ENCODE measurements at places on chromosomes 4 and X.

DNA sequence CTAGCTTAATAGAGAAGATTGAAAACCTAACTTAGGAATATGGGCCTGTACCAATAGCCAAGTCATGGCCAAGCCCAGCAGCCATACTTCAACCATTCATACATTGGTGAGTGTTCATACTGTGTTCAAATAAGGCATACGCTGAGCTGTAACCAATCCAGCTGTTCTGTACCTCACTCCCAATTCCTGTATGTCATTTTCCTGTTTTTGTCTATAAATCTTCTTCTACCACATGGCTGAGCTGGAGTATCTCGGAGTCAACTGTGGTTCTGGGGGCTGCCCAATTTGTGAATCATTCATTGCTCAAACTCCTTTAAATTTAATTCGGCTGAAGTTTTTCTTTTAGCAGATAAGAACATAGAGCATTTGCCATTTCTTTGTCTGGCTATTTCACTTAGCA, 195.3 kb upstream of the ANKRD50 start:
- no peak for DNase-seq

DNA sequence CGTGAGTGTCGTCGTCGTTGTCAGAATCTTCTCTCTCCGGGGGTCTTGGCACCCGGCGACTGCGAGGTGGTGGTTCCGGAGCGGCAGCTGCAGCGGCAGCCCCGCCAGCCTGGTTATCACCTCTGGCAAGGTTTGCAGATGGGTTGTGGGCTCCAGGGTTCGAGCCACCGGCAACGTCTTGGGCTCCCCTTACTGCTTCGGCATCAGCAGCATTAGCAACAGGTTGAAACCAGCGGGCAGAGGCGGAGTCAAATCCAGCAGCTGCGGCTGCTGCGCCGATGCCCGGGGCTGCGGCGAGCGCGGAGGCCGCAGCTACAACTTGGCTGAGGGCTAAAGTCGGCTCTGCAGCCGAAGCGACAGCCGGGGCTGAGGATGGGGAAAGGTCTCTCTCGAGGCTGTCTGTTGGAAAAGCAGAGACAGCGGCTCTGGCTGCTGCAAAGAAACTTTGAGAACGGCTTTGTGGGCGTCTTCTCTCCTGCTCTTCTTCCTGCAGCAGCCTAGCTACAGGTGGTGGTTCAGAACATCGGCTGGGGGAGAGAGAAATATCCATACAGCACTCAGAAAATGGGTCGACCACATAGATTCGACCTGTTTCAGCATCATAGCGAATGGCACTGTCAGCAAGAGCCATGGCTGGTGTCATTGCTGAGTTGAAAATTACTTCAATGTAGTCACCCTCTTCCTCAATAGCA, 3.6 kb downstream of the IRS4 start:
- DNase-seq: no peak

DNA sequence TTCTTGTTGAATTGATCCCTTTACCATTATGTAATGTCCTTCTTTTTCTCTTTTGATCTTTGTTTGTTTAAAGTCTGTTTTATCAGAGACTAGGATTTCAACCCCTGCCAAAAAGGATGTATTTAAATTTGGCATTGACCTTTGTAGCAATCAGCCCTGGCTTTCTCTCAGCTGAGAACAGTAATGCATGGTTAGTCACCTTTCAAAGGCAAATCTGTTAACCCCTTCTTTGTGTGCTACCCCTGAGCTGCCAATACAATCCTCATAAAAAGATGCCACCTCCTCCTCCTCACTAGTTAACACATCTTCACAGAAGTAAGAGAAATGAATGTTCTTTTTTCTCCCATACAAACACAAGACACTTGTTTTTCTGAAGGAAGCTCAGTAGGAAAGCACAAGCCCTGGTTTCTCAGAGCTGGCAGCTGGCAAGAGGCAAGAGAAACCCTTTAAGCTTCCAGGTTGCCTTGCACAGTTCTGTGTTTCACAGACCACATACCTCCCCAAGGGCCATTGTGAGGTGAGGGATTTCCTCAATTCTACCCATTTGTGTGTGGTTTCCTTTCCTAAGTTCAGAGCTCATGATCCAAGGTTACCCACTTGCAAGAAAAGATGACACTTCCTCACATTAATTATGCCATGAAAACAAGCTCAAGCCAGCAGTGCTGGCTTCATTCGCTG, 122.6 kb downstream of the RCHY1 start:
- no peak for DNase-seq

GRCh38 chr4:145681956-145682355, 2.0 kb downstream of the C4orf51 start:
- DNase-seq: no peak

DNA sequence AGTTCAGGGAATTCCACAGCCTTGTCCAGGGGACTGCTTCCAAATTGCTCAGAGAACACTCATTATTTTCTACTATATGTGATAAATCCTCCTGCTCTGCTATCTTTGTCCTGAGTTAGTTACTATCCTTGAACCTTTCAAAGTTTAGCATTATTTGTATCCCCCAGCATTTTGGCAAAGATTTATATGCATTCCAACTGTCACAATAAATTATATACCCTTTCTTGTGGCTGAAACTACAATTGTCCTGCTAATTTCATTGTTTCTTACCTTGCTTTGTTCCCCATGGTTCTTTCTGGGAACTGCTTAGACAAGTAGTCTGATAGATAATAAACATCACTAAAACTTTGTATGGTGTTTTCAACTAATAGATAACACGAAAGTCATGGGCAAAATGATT, 40.5 kb downstream of the TECRL start:
- no peak for DNase-seq

- DNase-seq: no peak
Observed at GRCh38 chr4:40244606-40245005, 47.8 kb downstream of the RHOH start.

GRCh38 chr4:8422327-8422726, 18.2 kb downstream of the ACOX3 start:
- DNase-seq: no peak

GRCh38 chr4:118770741-118771187, 65.2 kb downstream of the SEC24D start:
- DNase-seq: no peak

DNA sequence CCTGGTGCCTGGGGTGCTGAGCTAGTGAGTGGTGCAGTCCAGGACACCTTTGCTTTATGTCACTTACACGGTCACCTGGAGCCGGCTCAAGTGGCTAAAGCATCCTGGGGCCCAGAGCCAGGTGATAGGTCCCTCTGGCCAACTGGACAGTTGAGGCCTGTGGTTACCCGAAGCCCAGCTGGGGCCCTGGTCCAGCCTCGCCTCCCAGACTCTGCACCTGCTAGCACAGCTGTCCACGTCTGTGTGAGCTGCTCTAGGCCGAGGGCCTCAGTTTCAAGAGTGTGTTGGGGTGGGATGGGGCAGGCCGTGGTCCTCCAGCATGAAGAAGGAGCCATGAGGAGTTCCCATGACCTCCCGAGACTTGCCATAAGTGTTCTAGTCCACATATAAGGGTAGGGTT, 7.7 kb upstream of the ADD1 start:
- DNase-seq: no peak

DNA sequence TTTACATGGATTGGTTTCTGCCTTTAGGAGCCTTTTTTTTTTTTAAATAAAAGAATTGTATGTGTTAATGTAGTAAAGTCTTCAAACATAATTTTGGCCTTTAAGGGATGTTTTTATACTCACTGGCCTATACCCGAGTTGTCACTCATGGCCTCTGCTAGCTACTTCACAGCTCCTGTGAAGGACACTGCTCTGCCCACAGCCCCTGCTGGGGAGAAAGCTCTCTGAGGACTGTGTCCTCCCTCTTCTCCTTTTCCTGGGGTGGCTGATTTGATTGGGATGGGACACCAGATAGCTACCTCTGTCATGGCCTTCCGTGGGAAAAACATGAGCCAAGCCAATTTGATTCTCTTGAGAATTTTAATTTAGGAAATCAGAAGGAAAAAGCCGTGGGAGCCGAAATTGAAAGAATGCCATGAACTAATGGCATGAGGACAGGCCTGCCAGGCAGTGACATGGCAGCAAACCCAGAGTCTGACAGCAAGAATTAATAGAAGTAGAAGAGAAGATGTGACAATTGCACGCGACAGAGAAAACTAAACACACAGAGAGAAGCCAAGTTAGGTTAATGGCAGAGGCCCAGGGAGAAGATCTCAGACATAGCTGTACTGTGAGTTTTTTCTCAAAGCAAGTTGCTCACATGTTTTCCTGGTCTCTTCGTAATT, 81.4 kb downstream of the ARHGAP10 start:
- no peak for DNase-seq

GRCh38 chrX:26783512-26784225, 567.7 kb downstream of the MAGEB5 start:
- peak; percentile 3 for DNase-seq

- DNase-seq: no peak
Observed at GRCh38 chrX:114065577-114066223, 518.2 kb upstream of the HTR2C start.

- no peak for DNase-seq
Observed at GRCh38 chrX:140132937-140133336, 167.6 kb upstream of the CXorf66 start.

GRCh38 chrX:70973221-70973620, 42.3 kb upstream of the SLC7A3 start:
- DNase-seq: no peak

All from stimulated activated naive CD8-positive, alpha-beta T cell treated with anti-CD3 and anti-CD28 coated beads, Interleukin-15, Interleukin-2, amounts not matched to agents 100 U/mL and 50 U/mL, for 24 hours (primary cell).